Putamen (tissue), 1 donor: ENCODE measurements at places on chromosomes 5 and 9.

DNA sequence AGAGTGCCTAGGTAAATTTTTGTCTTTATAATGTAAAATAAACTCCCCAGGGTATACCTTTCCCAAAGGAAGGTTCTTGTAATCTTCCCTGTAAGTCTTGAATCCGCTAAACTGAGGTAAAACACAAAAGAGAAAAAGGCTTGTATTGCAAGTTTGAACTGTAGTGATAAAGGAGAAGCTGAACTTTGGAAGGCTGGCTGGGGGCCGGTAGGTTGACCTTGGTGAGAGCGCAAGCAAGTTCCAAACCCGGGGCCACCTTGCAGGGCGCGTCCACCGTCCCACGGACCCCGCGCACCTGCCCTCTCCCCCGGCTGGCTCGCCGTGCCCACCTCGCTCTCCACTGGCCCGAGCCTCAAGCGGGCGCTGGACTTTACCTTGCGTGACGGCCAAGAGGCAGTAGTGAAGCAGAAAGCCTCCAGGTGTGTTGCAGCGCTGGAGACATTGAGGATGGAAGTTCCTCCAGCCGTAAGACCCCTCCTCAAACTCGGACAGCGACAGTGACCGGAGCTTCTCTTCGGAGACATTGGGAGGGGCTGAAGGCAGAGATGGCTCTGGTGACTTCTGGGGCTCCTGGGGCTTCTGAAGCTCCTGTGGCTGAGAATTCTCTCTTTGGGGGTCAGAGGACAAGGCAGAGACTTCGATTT lies 428 bp downstream of the SLCO4C1 start:
- DNase-seq: no peak

DNA sequence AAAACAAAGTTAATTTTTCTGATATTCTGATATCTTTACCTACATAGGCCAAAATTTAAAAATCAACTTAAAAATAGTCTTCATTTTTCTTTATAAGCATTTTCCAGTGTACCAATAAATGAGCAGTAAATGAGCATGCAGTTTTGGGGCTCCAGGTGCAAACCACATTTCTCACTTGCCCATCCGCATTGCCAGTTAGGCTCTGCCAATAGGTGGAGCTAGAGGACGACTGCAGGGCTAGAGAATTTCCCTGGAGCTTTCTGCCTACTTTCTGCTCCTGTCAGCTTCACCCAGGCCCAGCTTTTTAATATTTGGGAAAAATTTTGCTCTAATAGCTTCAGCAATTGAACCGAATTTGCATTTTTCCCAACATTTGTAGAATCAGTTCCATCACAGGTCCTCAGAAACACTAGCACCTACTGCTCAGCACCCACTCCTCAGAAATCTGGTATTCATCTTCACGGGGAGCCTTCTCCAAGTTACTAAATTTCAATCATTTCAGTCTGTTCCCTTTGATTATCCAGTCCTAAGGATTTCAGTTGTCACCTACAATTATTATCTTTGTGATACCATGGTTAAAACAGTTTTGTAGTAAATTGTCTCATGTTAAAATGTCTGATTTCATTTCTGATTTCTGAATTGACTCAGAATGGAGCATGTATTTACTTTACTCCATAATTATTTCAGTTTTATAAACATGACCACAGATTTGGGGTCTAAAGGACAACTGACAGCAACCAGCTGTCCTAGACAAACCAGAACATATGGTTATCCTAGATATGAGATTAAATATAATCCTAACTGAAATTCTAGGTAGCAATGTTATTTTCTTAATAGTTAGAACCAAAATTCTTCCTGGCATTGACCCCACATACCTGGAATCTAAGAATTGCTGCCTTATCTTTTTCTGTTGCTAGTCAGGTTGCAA lies 104.6 kb upstream of the FAM174A start:
- DNase-seq: peak; percentile 11

DNA sequence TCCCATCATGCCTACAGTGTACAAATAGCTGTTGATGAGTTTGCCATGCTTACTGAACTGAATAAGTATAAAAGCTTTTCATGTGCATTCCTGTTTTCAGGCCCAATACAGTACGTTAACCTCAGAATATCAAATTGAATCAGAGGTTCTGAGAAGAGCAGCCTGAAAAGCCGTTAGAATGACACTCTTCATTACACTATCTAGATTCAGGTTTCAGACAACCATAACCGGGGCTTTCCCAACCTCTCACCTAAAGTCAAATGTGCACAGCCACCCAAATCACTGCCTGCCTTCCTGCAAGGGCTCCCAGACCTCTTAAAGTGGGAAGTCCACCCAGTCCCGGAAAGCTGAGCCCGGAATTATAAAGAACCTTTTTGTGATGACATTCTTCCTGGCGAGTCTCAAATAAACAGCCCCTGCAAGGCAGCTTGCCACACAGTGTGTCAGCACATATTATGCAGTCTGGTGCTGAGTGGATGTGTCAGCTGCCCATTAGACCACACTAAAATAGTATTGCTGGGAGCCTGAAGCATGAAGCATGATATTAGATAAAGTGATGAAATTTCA lies 245.8 kb downstream of the TLE4 start:
- no peak for DNase-seq

DNA sequence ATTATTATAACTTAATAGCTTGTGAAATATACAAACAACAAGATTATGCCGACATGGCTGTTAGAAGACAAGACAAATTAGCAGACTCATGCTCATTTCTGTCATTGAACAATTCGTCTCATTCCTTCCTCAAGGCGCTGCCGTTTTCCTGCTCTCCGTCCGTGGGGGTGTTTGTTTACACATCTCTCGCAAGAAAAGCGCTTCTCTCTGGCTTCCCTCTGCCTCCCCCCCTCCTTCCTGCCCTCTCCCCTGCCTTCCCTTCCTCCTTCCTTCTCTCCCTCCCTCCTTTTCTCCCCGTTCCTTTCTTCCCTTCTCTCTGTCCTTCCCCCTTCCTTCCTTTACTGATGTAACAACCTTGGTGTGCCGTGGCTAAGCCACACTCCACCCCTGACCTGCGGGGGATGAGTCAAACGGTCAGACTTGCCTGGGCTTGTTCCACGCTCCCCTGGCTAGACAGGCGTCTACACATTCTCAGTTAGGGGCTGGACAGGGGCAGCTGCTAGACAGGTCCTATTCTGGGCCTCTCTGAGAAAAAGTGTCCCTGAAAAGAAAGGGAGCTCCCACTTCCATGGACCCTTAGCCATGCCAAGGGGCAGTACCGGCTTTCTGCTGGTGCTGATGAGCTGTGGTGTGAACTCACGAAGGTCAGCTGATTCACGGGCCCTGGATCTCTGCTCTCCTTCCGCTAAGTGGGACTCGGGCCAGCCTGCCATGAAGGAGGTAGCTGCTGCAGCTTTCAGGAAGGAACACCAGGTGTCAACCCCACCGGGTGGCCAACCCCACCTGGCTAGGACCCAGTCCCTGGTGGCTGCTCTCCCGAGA lies 32.0 kb upstream of the SPTLC1 start:
- no peak for DNase-seq

DNA sequence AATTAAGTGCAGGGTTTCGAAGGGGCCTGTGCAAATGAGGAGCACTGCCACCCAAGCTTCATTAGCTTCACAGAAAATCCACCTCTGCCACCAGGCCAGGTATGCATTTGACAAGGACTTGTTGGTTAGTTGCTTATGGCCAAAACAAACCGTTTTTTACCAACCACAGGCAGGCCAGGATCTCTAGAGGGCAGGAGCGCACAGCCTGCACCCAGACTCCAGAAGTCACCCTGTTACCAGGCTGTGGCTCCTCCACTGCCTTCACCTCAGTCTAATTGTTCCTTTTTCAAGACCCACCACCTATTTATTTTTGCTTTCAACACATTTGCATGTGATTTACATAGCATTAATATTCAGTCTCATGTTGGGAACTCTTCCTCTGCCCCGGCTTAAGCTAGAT lies 78.3 kb upstream of the HSPA9 start:
- DNase-seq: no peak

DNA sequence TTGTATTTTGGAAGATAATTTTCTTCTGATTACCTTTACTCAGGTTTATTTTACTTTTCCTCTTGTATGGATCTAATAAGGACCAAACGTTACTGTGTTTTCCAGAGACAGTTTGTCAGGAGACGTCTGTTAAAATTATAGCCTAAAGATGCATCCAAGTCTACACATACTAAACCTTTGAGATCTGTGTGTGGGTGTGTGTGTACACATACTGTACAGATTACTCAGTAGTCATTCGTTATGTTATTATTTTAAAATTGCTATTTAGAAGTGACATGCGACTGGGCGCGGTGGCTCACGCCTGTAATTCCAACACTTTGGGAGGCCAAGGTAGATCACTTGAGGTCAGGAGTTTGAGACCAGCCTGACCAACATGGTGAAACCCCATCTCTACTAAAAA lies 51.6 kb upstream of the CNTLN start:
- DNase-seq: no peak

DNA sequence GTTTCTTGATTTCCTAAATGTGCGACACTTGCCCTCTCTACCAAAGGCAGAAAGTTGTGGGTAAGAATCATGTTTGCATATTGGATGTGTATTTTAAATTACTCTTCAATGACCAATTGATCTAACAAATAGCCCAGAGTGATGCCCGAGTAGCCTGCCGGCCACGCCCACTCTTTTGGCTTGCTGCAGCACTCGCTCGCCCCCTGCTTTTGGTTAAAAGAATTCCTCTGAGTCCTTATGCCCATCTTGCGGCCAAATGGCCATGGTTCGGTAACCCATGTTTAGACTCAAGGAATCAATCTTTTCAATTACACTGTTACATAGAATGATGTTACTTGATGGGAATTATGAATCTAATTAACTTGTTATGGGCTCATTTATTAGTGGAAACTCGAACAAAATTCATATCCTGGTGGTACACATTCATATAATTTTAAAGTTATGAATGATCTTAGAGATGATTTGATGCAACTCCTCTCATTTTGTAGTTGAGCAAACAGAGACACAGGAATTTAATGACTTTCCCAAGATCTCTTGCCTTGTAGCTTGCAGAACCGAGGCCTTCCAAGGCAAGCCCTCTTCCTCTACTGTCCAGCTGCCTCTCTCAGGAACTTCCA lies 36.5 kb downstream of the PPIC start:
- no peak for DNase-seq

GRCh38 chr5:15387931-15388524 lies 112.0 kb upstream of the FBXL7 start:
- no peak for DNase-seq

GRCh38 chr5:130976493-130976892 lies 188.6 kb downstream of the HINT1 start:
- DNase-seq: no peak

GRCh38 chr9:125867751-125868415 lies 120.7 kb downstream of the PBX3 start:
- DNase-seq: no peak

DNA sequence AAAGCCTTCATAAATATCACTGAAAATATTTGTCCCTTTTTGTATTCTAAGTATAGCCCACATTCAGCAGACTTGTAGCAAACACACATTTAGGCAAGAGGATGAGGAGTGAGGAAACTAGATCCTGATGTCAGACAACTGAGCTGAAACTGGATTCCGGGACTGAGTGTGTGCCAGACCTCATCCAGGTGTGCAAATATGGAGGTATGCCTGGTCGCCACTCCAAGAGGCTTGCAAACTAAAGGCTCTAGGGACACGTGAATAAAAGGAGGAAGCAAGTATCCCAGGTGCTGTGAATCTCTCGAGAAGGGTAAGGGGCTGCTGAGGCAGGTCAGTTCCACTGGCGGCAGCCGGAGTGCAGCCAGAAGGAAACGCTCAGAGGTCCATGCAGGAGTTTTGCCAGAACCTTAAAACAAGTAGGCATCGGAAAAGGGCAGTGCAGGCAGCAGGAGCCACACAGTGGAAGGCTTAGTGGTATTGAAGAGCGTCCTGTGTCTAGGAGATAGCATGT lies 77.4 kb upstream of the ALDH1B1 start:
- DNase-seq: no peak

- DNase-seq: no peak
Observed at GRCh38 chr5:1279443-1280151, 15.3 kb downstream of the TERT start.

DNA sequence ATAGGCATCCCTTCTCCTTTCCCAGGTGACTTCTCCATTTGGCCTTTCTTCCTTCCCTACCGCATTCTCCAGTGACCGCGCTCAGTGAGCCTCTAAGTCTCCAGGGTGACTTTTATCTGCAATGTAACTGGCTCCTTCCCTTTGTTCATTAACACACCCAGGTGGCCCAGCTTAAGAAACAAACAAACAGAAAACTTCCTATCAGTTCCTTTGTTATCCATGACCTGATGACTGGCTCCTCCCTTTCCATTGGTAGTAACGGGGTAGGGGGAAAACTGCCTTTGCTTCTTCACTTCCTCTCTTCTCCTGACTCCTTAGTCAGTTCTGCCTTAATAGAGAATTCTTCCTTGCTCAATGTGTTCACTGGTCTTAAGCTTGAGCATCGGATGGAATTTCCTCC lies 7.0 kb upstream of the SH3GL2 start:
- DNase-seq: no peak

GRCh38 chr9:9783711-9784110 lies 829.1 kb downstream of the PTPRD start:
- no peak for DNase-seq

GRCh38 chr5:68074633-68075032 lies 140.9 kb upstream of the PIK3R1 start:
- no peak for DNase-seq

GRCh38 chr9:111316796-111317195 lies 13.2 kb downstream of the OR2K2 start:
- DNase-seq: no peak

DNA sequence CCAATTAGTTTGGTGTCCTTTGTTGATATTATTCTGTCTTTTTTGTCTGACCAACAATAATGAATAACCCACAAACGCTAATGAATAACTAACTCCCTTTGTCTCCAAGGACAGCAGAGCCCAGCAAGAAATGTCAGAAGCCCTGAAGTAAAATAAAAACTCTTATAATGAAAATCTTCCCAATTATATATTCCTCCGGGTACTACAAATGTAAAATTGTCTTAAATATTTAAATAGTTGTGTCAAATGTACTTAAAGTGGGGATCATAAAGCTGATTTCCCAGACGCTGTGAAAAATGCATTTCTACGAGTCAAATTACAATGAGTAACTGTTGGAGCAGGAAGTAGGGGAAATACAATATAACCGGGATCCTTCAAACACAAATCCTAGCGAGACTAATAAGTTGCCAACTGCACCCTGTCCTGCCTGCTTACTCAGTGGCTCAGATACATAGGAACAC lies 22.3 kb downstream of the GLIS3 start:
- DNase-seq: no peak

DNA sequence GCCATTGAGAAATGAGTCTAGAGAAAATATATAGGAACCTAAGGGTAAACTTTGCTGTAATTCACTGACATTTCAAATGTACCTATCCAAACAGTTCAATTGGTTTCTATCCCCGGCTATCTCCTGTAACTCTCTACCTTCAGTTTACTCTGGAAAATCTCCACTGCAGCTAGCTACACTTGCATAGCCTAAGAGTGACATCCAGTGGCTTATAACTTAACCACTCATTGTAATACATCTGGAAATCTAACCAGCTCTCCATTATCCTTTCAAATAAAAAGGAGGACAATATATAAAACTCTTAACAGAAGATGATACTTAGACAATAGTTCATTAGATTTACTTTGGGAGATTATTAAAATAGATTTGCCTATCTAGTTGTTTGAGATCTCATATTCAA lies 35.3 kb upstream of the SPDL1 start:
- DNase-seq: peak; percentile 17

GRCh38 chr5:39420482-39421145 lies 4.2 kb downstream of the DAB2 start:
- no peak for DNase-seq

GRCh38 chr9:27659571-27659970 lies 86.3 kb upstream of the C9orf72 start:
- no peak for DNase-seq
